Subcutaneous adipose tissue (tissue), 4 donors: ENCODE measurements at places on chromosomes 11 and 22. TPM values are rescaled to one million over a fixed set of nuclear protein-coding genes. Genes with fewer than 3 reads are reported as not detected.

Gene TMPRSS5
- total RNA-seq = not detected

Gene TPBGL
- 0.65 TPM for total RNA-seq

Gene TRIM64
- total RNA-seq = not detected

Gene USP2
- 0.19 TPM for total RNA-seq

Gene TSKU
- total RNA-seq = 78.9 TPM

Gene TUT1
- 9.5 TPM for total RNA-seq

Gene PNPLA5
- total RNA-seq = not detected

Gene CAT
- 429 TPM for total RNA-seq

Gene TEF
- 22.9 TPM for total RNA-seq

Gene PICK1
- total RNA-seq = 38.6 TPM

Gene KRTAP5-11
- not detected for total RNA-seq

Gene OR52E4
- not detected for total RNA-seq

Gene ELFN2
- total RNA-seq = not detected

Gene LMNTD2
- 0.65 TPM for total RNA-seq

Gene PRRG4
- 0.75 TPM for total RNA-seq

Gene CEP126
- total RNA-seq = 18.2 TPM

Gene OR51E2
- not detected for total RNA-seq

Gene KBTBD3
- 6.8 TPM for total RNA-seq

Gene FAT3
- 0.34 TPM for total RNA-seq

Gene CCDC82
- 43.4 TPM for total RNA-seq

Gene KREMEN1
- 7.6 TPM for total RNA-seq

Gene SCGB1A1
- total RNA-seq = not detected

Gene MPPED2
- 10.5 TPM for total RNA-seq

Gene MUC5B
- total RNA-seq = not detected

Gene RAB3IL1
- total RNA-seq = 36.8 TPM

Gene ACR
- 1.5 TPM for total RNA-seq

Gene KIRREL3
- not detected for total RNA-seq

Gene CCDC73
- not detected for total RNA-seq

Gene SAA2
- 49.3 TPM for total RNA-seq

Gene TLCD5
- total RNA-seq = 2.6 TPM

Gene TEX12
- total RNA-seq = 1.1 TPM

Gene ST14
- total RNA-seq = 113 TPM
